ENCODE measurements at places on chromosomes 1 and 21.

GRCh38 chr1:204647114-204647804, 38.3 kb downstream of the LRRN2 start:
- no peak for DNase-seq

GRCh38 chr1:210291081-210291764, 37.5 kb upstream of the HHAT start:
- no peak for DNase-seq

DNA sequence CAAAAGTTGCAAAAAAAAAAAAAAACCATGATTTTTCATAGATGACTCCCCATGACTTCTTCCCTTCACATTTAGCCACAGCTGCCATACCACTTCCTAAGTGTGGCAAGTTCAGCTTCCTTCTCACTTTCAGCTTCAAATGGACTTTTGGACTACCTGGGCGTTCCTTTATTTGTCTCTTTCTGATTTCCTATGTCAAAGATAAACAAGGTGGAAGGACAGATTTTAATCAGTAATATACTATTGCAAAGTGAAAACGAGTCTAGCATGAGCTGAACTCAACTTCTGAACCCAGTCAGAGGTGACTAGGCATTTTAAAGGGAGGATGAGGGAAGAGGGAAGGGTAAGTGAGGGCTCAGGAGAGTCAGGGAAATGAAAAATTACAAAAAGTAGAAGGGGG, 14.4 kb upstream of the SCCPDH start:
- DNase-seq = no peak

DNA sequence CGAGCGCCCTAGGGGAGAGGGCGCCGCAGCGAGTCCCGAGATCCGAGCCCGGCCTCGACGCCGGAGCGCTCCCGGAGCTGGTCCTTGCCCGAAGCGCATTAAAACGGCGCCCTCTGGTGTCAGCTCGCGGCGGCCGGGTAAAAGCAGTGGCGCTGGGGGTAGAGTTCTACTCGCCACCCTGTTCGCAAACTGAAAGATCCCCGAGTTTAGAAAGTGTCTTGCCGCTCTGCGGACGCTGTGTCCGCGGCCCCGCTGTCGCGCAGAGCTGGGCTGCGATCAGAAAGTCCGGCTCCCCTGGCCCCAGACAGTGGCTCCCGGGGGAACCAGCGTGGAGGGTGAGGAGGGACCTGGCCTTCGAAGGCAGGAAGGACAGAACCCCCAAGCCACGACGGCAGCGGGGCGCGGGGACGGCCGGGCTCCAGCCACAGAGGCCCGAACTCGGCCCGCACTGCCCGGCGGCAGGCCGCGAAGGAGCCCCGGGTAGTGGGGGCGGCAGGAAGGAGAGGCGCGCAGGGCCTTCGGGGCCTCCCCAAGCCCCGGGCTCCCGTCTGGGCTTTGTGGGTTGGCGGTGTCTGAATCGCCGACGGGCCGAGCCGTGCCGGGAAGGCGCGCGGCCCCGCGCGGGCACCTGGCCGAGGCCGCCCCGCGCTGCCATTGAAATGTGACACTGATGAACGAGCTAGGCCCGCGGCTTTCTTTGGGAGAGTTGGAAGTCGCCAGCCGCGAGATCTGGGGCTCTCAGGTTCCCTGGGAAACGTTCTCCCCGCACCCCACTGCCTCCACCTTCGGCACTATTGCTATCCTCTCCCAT, 39.1 kb upstream of the NFIA start:
- DNase-seq = peak; percentile 67

DNA sequence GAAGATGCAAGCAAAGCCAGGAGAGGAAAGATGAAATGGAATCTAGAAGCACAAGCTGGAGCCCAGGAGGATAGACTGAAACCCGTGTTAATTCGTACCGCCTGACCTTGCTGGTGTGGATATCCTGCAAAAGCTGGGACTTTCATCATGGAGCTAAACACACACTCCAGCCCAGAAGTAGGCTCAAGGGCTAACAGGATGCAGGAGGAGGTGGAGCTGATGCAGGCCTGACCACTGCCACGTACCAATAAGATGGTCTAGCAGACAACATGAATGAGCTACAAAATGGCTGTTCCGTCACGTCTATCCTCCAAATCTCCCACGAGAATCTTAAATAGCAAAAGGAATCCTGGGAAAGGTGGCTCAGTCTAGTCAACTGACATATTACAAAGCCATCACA, 270.3 kb downstream of the SDCCAG8 start:
- DNase-seq = no peak

DNA sequence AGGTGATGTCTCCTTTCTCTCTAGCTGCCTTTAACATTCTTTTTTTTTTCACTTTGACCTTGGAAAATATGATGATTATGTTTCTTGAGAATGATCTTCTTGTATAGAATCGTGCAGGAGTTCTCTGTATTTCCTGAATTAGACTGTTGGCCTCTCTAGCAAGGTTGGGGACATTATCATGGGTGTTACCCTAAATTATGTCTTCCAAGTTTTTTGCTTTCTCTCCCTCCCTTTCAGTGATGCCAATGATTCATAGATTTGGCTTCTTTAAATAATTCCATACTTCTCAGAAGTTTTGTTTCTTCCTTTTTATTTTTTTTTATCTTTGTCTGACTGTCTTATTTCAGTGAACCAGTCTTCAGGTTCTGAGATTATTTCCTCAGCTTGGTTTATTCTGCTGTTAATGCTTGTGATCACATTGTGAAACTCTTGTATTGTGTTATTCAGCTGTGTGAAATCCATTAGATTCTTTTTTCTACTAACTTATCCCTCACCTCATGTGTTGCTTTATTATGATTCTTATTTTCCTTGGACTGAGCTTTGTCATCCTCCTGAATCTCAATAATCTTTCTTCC, 268.4 kb upstream of the NRIP1 start:
- no peak for DNase-seq
